ENCODE measurements at places on chromosomes 12 and 14.

DNA sequence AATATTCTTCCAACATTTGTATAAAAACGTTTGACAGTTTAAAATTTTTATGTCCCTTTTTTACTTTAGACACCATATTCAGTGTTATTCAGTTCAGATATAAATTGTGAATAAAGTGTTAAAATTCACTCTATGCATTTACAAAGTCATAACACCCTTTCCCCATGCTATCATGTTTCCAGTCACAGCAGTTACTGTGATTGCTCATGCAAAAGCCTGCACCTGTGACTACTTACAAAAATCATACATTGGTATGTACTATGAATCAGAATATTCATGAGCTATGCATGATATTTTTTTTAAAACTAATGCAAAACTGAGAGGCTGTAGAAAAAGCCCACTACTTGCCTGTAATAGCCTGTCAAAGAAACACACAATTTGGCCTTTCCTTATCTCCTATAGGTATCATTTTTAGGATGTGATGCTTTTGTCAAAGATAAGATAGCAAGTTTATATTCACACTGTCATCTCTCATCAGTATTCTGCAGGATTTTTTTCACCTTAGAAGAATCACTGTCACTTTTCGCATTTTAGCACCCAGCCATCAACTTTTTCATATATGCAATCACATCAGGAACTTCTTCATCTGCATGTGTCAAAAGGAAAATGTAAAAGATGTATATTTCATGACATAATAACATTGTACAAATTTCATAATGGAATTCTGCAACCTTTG is 443.2 kb downstream of the C12orf50 start:
- no peak for DNase-seq

DNA sequence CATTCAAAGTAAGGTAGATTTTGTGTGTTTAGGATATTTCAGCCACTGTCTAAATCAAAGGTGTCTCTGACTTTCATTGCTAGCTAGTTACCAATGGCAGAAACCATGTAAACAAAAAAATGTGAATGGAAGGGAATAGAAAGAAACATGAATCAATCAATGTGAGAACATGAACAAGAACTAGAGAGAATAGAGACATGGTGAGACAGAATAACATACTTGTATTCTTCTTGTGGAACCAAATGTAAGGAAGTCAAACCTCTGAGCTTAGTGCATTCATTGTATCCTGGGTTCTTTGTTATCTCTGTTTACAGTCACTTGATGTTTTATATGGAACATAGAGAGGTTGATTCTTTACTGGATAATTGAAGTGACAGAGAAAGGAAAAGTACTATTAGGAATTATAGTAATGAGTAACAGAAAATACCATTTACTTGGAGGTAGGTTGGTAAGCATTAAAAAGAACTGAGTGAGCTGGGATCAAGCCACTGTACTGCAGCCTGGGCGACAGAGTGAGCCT is 2.6 kb upstream of the WNK1 start:
- no peak for DNase-seq

DNA sequence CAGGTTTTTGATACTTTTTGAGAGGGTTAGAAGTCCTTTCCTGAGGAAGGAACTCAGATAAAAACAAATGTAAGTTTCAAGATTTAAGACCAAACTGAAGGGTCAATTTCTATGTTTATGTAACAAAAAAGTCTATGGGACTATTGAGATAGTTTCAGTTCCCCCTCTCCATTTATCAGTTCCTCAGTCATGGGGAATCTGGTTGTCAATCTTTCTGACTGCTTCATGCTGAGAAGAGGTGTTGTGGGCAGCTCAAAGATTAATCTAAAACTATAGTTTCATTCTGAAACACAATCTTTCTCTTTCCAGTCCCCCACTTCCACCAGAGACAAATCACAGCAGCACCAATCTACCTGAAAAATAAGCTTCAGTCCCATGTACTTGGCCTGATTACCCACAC is 93.7 kb downstream of the KCNMB4 start:
- DNase-seq: no peak

DNA sequence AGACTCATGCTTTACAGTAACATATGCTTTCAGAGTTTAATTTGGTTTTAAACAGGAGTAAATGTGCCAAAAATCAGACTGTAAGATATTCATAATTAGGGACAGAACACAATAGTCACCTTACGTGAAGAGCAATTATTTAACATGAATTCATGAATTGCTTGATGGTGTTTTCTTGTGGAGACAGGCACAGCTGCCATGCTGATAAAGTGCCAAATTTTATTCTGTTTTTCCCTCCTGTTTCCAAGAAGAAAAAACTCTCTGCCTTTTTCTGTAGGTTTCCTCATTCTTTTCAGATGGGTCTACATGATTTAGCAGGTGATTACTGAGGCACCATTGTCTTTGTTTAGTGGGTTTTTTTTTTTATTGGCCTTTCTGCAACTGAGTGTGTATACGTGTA is 80.1 kb downstream of the C12orf42 start:
- no peak for DNase-seq

DNA sequence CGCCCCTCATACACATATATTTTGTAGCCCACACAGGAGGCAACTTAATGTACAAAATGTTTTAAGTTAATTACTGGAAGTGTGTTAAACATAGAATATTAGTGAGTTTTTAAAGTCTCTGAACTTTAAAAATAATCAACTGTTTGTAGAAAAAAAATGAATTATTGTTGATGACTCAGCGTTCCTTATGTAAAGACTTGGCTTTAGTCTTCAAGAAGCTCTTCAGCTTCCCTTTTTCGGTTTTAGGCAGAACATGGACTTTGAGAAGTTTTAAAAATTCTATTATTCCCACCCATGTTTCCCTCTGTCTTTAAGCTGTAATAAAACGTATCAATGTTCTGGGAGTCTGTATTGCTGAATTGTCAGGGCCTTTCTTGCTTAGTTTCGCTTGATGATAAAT is 269.5 kb downstream of the FBXL14 start:
- no peak for DNase-seq

DNA sequence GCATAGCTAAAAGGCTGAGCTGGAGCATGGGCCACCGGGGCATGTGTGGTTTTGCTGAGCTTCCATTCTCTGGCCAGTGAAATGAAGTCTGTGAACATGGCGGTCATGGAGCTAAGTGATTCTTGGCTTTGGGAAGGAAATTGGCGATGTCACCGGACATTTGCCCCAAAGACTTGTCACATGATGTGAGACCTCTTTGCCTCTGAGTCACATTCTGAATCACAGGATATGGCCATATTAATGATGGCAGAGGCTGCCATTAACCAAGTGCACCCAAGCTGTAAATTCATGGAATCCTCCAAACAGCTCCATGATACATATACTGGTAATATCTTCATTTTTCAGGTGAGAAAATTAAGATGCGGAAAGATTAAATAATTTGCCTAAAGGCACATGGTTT is 27.4 kb upstream of the BATF start:
- no peak for DNase-seq

Data from MG63 (cell line).